ENCODE measurements at places on chromosomes 5 and 9.
A peak's percentile ranks its signal among the peaks of the same experiment; 100 is the strongest.

- DNase-seq: no peak
Observed at GRCh38 chr5:81948349-81948748, 23.5 kb upstream of the ATG10 start.

GRCh38 chr9:130977811-130978221 lies 31.2 kb upstream of the LAMC3 start:
- no peak for DNase-seq

DNA sequence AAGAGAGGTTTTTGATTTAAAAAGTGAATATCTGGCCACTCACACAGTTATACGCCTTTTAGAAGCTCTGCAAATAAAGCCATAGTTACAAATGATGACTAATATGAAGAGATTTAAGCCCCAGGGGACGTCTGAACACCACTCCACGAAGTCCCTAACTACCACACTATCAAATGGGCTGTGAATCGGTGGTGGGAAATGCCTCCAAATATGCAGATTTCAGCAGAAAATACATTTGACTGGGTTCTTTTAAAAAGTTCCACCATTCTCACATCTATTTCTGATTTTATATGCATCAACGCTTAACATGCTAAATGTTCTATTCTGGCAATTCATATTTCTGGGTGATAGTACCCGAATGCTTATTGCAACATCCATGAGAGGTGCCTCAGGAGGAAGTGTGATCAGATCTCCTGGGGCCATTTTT lies 22.5 kb downstream of the TICAM2 start:
- DNase-seq: no peak

GRCh38 chr5:67233075-67233474 lies 36.5 kb upstream of the CD180 start:
- DNase-seq: peak; percentile 60

- DNase-seq: no peak
Observed at GRCh38 chr5:58548068-58548467, 34.8 kb upstream of the RAB3C start.

DNA sequence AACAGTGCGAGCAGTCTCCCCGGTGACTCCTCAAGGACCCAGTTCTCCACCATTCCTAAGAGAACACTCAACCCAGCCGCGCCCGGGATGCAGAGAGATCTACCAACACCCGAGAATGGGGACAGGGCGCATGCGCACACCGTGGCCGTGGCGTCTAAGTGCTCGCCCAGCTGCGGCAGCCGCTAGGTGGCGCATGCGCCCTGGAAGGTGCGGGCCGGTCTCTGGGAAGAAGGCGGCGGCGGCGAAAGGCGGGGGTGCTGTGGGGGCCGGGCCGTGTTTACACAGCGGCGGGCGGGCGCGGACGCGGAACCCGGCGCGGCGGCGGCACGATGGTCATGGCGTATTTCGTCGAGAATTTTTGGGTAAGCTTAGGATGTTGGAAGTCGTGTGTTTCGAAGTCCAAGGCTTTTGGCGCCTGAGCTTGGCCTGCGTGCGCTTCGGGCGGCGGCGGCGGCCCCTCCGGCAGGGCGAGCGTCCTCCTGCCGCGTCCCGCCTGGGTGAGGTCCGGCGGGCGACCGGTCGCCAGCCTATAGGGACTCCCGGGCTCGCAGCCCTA lies at the start of gene FCHO2:
Gene FCHO2 (plus strand): TSS at position 274 of the 556 bp plus-strand sequence. CDS start 56 bp downstream, at position 330.
- DNase-seq: peak; percentile 95

- DNase-seq: no peak
Observed at GRCh38 chr5:93311881-93312280, 269.1 kb downstream of the NR2F1-AS1 start.

GRCh38 chr5:32027717-32028458 lies 146.2 kb downstream of the GOLPH3 start:
- DNase-seq: peak; percentile 98

GRCh38 chr9:132260846-132261245 lies 93.9 kb downstream of the SETX start:
- no peak for DNase-seq

GRCh38 chr9:29999645-30000044 lies 2384.8 kb upstream of the ACO1 start:
- no peak for DNase-seq

- no peak for DNase-seq
Observed at GRCh38 chr5:102596951-102597350, 98.2 kb upstream of the SLCO6A1 start.

- no peak for DNase-seq
Observed at GRCh38 chr5:73648515-73648914, 22.5 kb downstream of the ARHGEF28 start.

- DNase-seq: no peak
Observed at GRCh38 chr9:7174884-7175283, 417.1 kb downstream of the KDM4C start.

GRCh38 chr9:124295159-124295794 lies 37.5 kb downstream of the NEK6 start:
- DNase-seq: no peak

- no peak for DNase-seq
Observed at GRCh38 chr5:2763533-2763794, 12.0 kb upstream of the IRX2 start.

DNA sequence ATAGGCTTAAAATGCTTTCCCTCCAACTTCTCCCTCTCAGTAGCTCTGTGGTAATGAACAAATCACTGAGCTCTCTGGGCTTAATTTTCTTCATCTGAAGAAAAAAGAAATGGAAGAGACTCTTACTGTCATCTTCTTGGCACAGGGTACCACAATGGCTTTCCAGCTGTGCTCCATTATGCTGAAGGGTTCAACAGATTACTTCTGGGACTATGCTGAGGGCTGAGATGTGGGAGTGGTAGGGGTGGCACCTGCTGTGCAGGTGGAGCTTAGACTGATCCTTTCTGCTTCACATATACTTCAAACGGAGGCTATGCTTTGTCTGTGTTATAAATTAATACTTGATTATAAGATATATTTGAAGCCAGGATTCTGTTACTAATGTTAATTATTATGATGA lies 840.2 kb upstream of the C9orf72 start:
- DNase-seq: no peak

DNA sequence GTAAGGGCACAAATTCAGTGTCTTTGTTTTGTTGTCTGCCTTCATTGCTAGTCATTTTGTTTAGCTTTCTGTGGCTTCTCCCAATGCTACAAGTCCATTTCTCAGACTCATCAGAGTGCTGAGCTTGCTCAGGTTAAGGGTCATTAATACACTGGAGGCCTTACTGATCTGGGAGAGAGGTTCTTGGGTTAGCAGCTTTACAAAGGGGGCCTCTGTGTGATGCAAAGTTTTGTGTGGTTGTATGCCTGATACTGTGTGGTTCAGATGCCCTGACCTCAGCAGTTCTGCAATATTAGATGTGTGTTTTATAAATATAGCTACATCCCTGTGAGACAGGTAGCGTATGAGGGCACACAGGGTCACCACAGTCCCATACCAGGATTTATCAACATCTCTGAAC lies 34.8 kb upstream of the SMARCA2 start:
- no peak for DNase-seq

DNA sequence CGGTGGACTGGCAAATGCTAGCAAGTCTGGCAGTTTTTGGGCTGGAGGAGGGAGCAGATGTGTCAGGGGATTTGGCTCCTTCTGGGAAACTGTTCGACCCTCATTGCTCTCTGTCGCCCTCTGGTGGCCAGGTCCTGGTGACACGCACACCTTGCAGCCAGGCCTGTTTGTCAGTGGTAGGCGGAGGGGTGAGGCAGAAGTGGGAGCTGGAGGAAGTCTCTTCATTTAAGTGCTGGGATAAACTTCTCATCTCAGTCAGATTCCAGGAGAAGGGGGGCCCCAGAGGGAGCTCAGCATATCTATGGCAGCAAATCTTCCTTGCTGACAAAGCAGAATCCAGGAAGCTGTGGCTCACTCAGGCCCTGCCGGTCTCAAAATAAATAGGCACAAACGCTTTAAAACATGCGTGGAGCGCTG lies 326.5 kb downstream of the ZSWIM6 start:
- DNase-seq: peak; percentile 56

GRCh38 chr5:1005904-1006655 lies 2.5 kb upstream of the NKD2 start:
- no peak for DNase-seq

DNA sequence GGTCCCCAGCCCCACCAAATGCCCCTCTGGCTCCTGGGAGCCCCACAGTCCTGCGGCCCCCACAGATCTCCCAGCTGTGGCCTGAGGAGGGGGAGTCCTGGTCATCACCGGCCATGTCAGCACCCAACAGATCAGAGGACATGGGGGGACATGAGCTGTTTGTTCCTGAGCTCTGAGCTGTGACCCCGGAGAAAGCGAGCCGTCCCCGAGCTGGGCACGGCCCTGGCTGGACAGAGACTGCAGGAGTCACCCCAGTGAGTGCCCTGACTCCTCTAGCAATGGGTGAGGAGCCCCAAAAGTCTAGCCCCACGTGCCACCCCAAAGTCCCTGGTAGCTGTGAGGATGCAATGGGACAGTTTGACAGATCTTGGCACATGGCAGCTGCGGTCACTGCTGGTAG lies 25.7 kb downstream of the CCDC187 start:
- no peak for DNase-seq

GRCh38 chr9:98610211-98610610 lies 98.5 kb downstream of the GABBR2 start:
- DNase-seq: peak; percentile 25

DNA sequence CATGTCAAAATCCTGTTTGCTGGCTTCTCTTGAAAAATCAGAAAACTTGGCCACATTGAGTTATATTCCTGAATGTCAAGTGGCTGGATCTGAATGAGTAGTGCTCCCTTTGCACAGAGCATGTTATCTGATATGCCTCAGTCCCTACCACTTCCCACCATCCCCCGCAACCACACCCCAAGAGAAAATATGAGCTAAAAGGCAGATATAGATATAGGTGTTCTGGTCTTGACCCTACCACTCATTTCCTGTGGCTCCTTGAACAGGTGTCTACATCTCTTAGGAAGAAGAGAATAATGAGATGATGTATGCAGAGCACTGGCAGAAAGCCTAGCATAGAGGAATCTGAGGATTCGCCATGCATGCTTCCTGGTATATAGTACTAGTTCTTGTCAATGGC lies 6.6 kb upstream of the CYSTM1 start:
- DNase-seq: no peak

GRCh38 chr9:91273853-91274552 lies 87.7 kb downstream of the AUH start:
- peak; percentile 59 for DNase-seq

DNA sequence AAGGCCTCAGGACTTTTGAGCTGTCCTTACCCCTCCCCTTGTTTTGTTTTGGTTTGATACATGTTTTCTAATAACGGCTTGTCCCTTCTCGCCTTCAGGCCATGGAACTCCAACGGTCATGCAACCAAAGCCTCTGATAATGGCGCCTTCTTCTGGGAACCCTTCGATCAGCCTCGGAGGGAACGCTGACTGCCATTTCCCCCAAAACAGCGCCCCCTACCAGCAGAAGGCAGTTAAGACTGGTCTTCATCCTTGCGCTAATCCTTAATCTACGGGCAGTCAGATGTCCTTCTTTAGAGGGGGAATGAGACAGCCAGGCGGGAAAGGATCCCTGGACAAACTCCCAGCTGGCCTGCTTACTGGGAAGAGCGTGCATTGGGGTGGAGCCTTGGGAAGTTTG lies 276.6 kb downstream of the ICE1 start:
- no peak for DNase-seq

- DNase-seq: peak; percentile 87
Observed at GRCh38 chr5:71922584-71923106, 184.6 kb upstream of the MAP1B start.

GRCh38 chr5:141973871-141974595 lies 5.1 kb downstream of the RNF14 start:
- peak; percentile 81 for DNase-seq

- DNase-seq: no peak
Observed at GRCh38 chr5:62568800-62569432, 9.7 kb upstream of the LRRC70 start.

DNA sequence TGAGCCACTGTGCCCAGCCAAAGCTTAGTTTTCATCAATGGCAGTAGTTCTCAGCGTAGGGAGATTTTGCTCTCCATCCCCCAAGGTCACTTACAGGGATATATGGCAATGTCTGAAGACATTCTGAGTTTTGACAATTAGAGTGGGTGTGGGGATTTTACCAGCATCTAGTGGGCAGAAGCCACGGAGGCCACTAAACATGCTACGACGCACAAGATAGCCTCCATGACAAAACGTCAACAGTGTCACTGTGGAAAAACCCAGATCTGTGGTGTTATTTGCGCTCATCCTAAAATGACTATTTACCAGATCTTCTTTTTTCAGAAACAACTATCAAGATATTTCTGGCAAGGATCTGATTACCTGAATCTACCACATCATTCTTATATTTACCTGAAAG lies 68.2 kb downstream of the CDC14B start:
- DNase-seq: no peak

- DNase-seq: no peak
Observed at GRCh38 chr5:137734962-137735554, 831 bp downstream of the KLHL3 start.

GRCh38 chr5:163649514-163649913 lies 144.1 kb downstream of the MAT2B start:
- DNase-seq: peak; percentile 91

DNA sequence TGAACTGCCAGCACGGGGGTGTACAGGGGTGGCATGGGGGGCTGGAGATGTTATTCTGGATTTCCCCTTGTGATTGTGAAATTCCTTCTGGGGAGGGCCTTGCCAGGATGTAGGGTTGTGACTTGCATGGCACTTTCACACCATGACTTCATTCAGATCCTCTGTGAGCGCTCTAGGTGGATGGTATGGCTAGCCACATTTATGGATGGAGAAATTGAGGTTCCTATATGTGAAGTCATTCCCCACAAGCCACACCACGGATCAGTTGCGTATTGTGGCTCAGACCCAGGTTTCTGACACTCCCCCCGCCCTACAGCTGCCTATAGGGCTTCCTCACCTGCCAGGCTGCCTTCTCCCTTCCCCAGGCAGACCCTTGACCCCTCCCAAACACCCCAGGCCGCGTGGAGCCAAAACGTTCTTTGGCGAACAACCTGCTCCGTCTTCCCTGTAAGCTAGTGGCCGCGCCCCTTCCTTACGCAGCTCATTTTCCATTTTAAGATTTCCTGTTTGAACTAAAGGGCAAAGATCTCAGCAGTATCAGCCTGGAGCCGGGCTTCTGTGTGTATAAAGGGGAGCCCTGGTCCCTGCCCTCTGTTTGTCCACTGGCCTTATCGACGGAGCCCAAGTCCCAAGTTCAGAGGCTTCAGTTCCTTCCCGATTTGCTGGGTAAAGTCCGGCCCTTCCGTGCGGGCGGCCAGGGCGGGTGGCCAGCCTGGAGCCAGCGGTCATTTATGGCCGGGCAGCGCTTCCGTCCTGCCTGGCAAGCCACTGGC lies 97.8 kb upstream of the KLF4 start:
- DNase-seq: no peak

DNA sequence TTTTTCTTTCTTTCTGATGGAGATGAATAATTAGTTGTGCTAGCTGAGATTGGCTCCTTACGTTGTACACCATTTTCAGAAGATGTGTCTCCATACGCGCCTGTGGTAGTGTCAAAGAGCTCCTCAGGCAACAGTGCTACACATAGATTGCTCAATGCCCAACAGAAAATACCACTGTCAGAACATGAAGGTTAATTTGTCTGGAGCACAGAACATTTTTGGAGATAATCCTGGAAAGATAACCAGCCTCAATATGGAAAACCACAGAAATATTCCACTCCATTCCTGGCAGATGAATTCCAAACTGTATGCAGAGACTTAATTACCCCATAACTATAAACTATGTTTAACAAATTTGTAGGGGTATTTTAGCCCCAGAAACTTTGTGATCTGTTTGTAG lies 233.6 kb downstream of the MARCHF11 start:
- DNase-seq: no peak

GRCh38 chr9:98658951-98659351 lies 49.8 kb downstream of the GABBR2 start:
- DNase-seq: no peak

GRCh38 chr5:155475318-155475717 lies 461.8 kb downstream of the KIF4B start:
- no peak for DNase-seq

- no peak for DNase-seq
Observed at GRCh38 chr9:134895567-134895907, 14.9 kb downstream of the FCN2 start.
